ENCODE measurements at places on chromosomes 2 and 18.

DNA sequence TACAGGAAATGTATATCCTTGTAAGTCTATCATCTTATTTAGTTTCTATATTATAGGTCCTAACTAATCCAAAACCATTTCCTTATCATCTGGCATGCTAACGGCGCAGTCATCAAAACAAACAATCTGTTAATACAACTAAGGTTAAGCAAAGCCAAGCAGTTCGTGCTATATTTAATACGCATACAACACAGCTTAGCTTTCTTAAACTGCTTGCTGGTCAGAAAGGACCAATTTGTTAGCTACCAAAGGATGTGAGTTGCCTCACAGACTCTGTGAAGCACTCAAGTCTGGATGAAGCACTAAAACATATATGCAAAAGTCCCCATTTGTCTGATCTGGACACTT, 67.0 kb downstream of the ZEB2 start:
- no peak for DNase-seq

DNA sequence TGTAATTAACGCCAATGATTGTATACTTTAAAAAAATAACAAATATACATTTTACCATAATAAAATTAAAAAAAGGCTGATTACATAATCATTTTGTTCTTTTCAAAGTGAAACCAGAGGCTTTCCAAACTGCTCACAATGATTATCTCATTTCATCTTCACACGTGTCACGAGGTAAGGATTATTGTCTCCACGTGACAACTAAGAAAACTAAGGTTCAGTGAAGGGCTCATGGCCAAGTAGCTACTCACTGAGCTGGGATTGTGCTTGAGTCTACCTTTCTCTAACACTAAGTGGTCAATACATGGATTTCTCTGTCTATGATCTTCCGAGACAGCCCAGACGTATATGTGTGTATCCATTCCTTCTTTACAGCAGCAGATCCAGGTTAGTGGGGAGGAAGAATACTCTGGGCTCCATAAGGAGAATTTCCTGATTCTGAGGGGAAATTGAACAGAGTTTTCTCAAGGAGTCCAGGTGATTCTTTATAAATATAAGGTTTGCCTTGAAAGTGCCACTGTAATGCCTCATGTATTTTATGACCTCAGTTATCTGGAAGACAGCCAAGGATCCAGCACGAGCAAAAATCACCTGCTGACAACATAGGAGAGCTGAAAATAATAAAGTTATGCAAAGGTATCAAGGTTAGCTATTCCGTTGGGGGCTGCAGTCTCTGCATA, 25.6 kb upstream of the ACSL3 start:
- DNase-seq = no peak

- no peak for DNase-seq
Observed at GRCh38 chr2:12712881-12713280, 3.9 kb upstream of the TRIB2 start.

DNA sequence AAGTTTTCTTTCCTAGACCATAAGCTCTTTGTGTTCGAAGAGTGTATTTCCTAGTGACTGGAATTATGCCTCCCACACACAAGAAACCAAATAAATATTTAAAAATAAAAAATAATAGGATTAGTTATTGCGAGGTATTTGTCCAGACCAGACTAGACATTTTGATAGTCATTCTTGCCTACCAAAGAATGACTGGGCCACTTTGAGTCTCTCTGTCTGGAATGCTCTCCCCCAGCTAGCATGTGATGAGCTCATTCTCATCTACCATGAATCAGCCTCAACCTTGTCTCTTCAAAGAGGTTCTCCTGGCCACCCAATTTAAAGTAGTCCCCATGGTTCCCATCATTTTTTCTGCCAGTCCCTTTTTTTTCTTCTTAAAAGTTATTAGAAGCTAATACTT, 13.9 kb upstream of the DSC1 start:
- DNase-seq = no peak

DNA sequence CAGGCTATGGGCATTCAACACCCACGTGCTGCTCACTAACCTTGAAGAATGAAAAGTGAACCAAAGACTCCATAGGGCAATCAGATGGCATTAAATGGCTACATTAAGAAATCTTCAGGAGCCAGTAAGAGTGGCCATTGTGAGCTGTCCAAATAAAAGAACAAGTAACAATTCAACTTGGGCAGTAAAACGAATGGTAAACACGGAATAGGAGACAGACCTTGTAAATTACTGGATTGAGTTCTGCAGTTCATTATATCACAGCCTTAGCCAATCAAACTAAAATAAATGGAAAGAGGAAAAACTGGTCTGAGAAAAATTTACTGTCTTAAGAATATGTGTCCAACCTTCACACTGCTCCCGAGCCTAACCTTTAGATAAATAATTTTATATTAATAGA, 306.5 kb upstream of the ZNF521 start:
- DNase-seq = no peak

GRCh38 chr2:1223791-1224190, 189.5 kb upstream of the TPO start:
- no peak for DNase-seq

- DNase-seq = no peak
Observed at GRCh38 chr18:67232991-67233390, 283.5 kb downstream of the DSEL start.

DNA sequence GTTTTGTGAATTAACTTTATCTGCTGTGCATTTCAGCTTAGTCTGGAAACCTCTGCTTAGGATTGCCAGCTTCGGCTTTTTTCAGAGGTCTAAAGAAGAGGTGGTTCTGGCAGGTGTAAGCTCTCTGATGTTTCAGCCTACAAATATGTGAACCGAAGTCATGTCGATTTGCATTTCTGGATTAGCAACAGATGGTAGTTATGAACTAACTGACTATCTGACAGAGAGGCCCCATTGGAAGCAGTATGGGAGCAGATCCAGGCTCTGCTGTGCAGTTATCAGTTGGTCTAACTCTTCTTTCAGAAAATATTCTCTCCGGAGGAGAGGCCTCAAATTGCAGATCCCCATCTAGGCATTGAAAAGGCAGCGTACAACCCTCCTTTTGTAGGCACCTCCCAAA, 32.7 kb upstream of the SPRED2 start:
- no peak for DNase-seq

GRCh38 chr2:1272835-1273234, 140.4 kb upstream of the TPO start:
- no peak for DNase-seq

DNA sequence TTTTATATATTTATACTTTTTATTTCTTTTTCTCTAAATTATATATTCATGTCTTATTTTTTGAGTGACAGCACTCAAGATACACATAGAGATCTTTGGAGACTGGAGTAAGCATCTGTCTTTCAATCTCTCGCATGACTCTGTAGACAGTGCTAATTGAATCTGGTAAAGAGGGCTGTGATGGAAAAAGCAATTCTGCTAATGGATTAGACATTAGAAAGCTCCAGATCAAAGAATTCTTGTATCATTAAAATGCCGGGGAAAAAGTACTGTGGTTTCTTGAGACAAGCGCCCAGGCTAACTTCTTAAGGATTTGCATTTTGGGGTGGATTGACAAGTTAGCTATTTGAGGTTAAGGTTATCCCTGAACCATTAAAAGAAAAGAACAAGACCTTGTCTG, 383.1 kb upstream of the TNP1 start:
- DNase-seq = no peak

DNA sequence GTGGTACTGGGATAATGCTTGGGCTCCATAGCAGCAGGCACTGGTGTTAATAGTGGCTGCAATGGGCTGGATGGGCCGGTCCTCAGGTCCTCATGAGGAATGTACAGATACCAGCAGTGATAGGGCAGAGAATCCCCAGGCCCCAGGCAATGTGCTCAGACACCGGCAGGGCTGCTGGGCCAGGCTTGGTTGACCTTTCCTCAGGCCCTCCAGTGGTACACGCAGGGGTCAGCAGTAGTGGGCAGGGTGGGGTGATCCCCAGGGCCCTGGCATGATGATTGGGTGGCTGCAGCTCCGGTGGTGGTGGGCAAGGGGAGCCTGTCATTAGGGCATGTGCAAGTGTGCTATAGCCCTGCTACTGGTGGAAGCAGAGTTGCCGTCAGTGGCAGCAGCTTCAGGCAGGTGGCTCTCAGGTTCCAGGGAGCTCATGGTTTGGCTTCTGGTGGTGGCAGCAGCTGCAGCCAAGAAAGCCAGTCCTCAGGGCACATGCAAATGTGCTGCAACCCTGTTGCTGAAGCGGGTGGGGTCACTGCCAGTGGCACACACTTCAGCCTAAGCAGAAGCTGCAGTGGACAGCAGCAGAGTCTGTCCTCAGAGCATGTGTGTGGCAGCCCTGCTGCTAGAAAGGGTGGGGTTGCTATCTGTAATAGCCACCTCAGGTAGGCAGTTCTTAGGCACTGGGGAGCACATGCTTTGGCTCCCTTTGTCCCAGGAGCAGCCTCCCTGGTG, 56.8 kb downstream of the CCNT2 start:
- DNase-seq = no peak

GRCh38 chr2:65922030-65922429, 489.6 kb upstream of the SPRED2 start:
- no peak for DNase-seq

DNA sequence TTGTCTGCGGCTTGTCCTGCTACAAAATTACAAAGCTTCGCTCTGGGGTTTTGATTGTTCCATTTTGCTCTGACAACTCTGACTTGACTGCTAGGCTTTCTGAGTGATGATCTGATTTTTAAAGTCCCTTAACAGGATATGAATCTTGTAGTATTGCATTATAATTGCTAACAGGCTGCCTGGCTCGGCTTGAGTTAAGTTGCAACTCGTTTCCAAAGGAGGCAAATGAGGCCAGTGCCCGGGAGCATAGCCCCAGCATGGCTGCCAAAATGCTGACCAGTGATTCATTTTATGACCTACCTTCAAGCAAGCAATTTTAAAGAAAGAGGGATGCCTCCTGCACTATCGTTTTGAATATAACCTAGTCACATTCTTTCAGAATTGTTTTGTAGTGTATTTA, 135.4 kb downstream of the COL6A3 start:
- no peak for DNase-seq

DNA sequence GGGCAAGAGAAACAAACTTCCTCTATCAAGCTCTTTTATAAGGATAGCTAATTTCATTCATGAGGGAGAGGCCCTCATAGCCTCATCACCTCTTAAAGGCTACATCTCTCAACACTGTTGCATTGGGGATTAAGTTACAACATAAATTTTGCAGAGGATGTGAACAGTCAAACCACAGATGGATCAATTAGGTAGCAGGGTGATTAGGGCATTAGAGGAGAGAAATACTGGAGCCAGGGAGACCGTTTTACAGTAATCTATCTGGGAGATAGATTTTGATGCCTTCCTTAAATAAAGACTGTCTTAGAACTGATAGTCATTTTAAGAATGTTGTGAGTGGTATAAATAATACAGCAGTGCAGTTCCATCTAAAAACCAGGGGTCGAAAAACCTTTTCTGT, 258.9 kb downstream of the DCC start:
- DNase-seq = no peak

- peak; percentile 71 for DNase-seq
Observed at GRCh38 chr18:48940854-48941611, 9.7 kb downstream of the SMAD7 start.

DNA sequence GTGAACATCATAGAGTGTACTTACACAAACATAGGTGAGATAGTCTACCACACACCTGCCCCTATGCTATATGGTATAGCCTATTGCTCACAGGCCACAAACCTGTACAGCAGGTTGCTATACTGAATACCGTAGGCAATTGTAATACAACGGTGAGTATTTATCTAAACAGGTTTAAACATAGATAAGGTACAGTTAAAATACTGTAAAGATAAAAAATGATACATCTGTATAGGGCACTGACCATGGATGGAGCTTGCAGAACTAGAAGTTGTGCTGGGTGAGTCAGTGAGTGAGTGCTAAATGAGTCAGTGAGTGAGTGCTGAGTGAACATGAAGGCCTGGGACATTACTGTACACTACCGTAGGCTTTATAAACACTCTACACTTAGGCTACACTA, 267.0 kb upstream of the HS6ST1 start:
- DNase-seq = no peak

DNA sequence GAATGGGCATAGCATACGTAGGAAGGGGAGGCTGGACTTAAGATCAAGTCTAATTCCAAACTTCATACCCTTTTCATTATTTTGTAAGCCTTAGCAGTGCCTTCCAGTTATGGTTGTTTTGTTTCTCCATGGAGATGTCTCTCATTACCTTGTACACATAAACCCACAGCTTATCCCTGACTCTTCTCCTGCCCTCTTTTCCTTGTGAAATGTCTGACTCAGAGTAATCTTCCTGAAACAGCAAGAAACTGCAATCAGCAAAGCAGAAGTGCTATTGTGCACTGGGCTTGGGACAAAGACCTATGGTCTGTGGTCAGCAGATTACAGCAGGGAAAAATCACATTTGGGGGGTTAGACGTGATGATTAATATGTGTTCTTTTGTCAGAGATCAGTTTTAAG, 176.7 kb downstream of the IKZF2 start:
- DNase-seq = no peak

- DNase-seq = no peak
Observed at GRCh38 chr2:216181953-216182461, 72.9 kb downstream of the XRCC5 start.

- no peak for DNase-seq
Observed at GRCh38 chr2:53865264-53865663, 5.5 kb upstream of the GPR75 start.

GRCh38 chr2:239598011-239598731, 197.4 kb upstream of the HDAC4 start:
- peak; percentile 45 for DNase-seq

GRCh38 chr2:148508878-148509287, 135.7 kb upstream of the EPC2 start:
- no peak for DNase-seq

GRCh38 chr2:128367601-128368359, 49.1 kb upstream of the HS6ST1 start:
- peak; percentile 56 for DNase-seq

DNA sequence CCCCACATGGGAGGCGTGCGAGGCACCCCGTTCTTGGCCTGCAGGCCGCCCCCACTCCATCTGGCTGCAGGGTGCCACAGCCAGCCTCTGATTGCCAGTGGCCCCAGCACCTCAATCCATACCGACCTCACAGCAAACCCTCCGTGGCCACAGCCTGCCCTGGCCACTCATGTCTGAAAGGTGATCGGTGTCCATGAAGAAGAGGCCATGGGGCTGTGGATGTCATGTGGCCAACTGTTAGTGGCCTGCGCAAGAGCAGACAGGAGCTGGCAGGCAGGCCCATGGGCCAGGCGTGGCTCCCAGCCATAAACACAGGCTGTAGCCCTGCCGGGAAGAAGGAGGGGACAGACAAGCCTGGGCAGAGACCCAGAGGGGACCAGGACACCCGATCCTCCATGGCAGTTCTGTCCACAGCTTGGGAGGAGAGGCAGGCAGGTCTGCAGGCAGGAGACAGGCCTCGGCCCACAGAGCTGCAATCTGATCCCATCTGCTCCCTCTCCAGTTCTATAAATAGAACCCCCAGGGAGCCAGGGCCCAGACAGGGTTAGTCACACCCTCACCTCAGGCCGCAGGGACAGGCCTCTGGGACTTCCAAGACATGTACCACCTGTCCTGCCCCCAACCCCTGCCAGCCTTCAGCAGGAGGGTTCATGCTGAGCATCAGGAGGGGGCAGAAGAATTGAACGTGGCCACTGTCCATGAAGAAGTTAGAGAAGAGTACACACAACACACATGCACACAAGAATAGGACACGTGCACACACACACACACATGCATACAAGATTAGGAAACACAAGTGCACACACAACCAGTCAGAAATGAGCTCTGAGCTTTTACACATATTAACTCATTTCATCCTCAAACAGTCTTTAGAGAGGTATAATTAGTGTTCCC, 16.9 kb downstream of the STEAP3 start:
- DNase-seq = peak; percentile 79

All from upper lobe of right lung (tissue), 1 donor.